ENCODE measurements at places on chromosomes 2 and 18.

GRCh38 chr2:42959234-42960001 lies 167.0 kb upstream of the HAAO start:
- peak; percentile 58 for DNase-seq

GRCh38 chr2:20596193-20596972 lies 54.5 kb downstream of the HS1BP3 start:
- DNase-seq = no peak

DNA sequence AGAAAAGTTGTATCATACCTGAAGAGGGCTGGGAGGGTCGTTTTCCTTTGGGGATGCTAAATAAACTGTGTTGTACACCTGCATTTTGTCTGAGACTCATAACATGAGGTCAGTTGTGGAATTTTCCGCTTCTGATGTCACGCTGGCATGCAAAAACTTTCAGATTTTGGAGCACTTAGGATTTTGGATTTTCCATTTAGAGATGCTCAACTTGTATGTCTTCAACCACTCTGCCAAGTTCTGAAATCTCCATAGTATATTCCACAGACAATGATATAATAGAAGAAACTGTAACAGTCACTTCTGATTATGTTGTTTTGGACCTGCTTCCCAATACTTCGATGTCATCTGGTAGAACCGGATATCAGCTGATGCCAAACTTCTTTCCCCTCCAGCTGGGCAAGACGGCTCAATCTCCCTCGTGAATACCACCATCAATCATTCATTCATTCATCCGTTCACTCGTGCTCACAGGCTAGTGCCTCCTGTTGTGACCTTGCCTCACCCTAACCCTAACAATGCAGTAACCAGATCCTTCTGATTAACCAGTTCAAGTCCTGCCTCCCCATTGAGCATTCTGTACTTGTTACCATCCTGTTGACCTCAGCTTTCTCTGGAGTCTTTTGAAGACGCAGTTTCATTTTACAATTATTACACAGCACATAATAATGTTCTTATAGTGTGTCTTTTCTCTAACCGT lies 5.3 kb upstream of the PLEKHH2 start:
- DNase-seq = no peak

GRCh38 chr2:200930947-200931626 lies 32.4 kb downstream of the ORC2 start:
- no peak for DNase-seq

GRCh38 chr18:78199002-78199401 lies 780.6 kb upstream of the SALL3 start:
- no peak for DNase-seq

GRCh38 chr2:24919506-24920097 lies 435 bp downstream of the ADCY3 start:
- DNase-seq = peak; percentile 26

- DNase-seq = no peak
Observed at GRCh38 chr2:226295681-226296080, 503.9 kb downstream of the IRS1 start.

DNA sequence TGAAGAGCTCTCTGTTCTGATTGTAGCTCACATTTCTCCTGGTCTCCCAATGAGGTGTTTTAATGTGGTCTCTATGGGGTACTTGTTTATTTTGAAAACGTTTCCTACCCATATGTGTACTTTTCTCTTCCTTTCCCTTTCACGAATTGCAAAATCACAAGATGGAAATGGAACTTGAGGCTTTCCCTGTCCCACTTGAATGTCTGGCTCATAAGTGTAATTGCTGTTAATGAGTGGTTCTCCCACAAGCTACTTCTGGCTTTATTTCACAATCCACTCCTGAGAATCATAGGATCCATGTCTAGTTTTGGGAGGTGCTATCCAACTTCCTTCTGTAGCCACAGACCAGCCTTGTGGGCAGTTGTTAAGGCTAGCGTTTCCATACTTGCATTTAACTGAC lies 81.1 kb upstream of the CAVIN2 start:
- peak; percentile 34 for DNase-seq
